ENCODE measurements at places on chromosomes 13 and 19.

DNA sequence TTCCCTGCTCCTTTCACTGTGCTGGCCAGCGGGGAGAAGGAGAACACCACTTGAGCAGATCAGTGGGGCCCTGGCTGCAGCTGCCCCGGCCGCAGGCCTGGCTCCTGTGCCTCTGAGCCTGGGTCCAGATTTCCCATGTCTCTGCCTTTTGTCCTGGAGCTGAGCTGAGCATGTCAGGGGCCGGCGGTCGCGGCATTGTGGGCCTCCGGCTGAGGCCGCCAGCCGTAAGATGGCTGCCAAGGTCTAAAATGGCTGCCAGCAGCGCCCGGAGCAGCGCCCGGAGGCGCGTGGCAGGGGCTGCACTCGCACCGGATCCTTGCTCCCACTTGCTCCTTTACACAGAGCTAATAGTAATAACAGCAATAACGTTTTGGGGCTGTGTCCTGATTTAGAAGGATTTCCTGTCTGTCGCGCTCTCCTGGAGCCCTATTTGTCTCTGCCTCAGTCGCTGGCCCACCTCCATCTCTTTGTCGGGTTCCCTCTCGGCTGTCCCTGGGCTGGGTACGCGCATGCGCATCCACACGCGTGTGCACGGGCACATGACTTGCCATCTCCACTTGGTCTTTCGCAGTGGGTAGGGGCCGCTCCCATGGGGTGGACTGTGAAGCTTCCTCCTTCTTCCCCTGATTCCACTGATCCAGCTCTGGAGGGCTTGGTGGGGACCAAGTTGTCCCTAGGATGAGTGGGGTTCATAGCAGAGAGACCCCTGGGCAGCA, 32.1 kb downstream of the LYL1 start:
- DNase-seq = no peak

DNA sequence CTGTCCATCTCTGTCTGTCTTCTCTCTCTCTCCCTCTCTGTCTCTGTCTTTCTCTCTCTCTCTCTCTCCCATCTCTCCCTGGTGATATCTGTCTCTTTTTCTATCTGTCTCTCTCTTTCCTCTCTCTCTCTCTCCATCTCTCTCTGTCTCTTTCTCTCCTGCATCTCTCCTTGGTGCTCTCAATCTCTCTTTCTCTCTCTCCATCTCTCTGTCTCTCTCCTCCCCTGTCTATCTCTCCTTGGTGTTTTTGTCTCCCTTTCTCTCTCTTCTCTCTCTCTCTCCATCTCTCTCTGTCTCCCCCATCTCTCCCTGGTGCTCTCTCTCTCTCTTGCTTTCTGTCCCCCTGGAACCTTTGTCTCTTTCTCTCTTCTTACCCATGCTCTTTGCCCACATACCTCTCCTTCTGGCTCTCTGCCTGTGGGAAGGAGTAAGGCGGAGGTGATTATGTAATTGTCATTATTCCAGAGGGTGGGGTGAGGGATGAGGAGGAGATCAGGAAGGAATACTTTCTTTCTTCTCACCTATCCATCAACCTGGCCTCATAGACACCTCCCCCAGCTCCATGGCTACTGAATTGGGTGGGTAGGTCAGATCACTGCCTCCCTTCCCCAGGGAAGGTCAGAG, 30.9 kb upstream of the CYP2B6 start:
- DNase-seq = no peak

- no peak for DNase-seq
Measured at GRCh38 chr13:25821776-25822175, 230.0 kb downstream of the SHISA2 start.

DNA sequence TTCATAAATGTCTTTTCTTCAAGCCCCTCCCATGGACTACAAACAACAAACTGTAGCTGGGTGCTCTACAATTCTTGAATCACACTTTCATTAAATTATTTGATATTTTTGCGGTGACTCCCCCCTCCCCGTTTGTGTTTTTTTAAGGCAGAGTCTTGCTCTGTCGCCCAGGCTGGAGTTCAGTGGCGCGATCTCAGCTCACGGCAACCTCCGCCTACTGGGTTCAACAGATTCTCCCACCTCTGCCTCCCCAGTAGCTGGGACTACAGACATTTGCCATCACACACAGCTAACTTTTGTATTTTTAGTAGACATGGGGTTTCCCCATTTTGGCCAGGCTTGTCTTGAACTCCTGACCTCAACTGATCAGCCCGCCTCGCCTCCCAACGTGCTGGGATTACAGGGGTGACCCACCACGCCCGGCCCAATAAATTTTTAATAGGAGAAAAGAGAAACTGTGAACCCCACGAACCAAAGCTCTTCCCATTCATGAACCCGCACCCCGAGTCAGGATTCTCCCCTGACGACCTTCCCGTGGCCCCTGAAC, 703 bp downstream of the ZNF506 start:
- DNase-seq = no peak

- DNase-seq = no peak
Measured at GRCh38 chr13:45921162-45921736, 69.7 kb upstream of the SIAH3 start.

Measured in activated CD8-positive, alpha-beta memory T cell treated with anti-CD3 and anti-CD28 coated beads for 4 hours (primary cell).